ENCODE measurements at places on chromosomes 5 and 9.

DNA sequence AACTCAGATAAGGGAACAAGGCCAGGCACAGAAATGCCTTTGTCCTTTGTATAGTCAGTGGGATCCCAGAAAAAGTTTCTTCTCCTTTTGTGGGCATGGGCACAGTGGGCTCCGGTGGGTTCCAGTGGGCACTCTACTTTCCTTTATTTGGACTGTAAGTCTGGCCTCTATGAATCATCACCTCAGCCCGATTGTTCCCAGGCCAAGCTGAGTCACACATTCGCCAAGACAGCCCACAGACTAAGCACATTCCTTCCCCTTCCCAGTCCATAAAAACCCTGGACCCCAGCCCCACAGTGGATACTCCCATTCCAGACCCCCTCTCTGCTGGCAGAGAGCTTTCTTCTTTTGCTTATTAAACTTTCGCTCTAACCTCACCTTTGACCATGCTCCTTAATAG lies 165.0 kb downstream of the FBXL17 start:
- no peak for DNase-seq

DNA sequence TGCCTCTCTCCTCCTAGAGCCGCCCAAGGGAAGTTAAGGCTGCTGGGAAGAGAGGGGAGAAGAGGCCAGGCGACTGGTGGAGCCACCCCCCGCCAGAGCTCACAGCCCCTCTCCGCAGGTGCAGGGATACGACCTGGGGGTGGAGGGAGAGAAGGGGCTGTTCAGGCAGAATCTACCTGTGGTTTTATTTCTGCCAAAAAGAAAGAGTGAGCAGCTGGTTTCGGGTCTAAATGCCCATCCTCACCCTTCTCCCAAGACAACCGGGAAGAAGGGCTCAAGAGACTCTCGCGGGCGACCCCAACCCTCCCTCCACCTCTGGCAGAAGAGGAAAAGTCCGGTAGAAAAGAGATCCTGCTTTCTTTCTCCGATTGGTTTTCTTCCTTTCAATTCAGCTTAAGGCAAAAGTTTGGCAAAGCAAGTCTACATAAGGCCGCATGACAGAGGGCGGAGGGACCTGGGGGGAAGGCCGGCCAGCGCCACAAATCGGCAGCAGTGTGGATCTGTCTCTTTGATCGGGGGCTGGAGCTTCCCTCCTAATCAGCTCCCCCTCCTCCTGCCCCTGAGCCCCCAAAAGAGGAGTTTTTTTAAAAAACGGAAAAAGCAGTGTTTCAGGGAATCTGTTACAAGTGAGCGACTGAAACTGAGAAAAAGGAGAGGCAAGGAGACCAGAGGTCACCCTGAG lies 16.3 kb downstream of the FAM78A start:
- DNase-seq, result no peak

GRCh38 chr5:35171078-35171477 lies 59.2 kb downstream of the PRLR start:
- DNase-seq, result no peak

GRCh38 chr9:127903557-127904475 lies 4.4 kb upstream of the ST6GALNAC6 start:
- peak; percentile 40 for DNase-seq

DNA sequence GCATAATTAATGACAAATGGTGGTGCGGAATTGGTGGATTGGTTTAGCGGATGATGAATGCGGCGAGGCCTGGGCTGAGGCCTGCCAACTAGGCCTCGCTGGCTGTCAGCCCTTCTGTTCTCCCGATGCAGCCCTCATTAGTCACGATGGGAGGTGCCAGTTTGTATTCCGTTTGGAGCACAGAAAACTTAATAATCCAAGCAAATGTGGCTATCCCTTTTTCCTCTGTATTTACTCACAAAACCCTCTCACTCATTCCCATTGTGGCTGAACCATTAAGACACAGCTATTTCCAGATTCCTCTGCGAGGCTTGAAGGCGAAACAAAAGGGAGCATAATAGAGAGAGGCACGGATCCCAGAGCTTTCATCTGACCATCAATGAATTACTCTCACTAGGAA lies 114.3 kb downstream of the MVB12B start:
- no peak for DNase-seq

DNA sequence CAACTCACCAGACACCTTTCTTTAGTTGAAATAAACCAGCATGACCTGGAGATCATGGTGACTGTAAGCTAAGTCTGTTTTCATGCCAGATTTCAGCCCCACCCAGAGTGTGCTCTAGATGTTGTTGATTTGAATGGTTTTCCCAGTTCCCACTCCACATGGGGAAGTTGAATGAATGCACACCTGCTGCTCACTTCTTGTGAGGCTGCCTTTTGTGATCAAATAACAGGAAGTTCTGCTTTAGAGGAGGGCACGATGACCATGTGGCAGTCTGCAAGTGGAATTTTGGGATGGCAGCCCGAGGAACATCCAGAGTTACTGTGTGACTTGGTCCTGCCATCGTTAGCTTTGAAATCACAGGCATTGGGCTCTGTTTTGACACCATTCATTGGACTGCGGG lies 18.7 kb downstream of the SLC46A2 start:
- no peak for DNase-seq

- no peak for DNase-seq
Observed at GRCh38 chr5:155554500-155554899, 540.9 kb downstream of the KIF4B start.

- no peak for DNase-seq
Observed at GRCh38 chr5:52668139-52668538, 119.6 kb upstream of the ITGA1 start.

DNA sequence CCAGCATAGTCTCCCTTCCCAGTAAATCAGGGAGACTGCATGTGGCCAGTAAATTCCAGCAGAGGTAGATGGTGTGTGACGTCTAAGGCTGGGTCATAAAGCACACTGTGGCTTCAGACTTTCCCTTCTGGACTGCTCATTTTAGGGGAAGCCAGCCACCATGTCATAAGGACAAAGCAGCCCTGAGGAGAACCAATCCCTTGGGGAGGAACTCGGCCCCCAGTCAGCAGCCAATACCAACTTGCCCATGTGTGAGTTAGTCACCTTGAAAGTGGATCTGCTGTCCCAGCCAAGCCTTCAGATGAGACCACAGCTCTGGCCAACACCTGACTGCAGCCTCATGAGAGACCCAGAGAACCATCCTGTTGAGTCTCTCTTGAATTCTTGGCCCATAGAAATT lies 14.7 kb upstream of the NINJ1 start:
- no peak for DNase-seq

DNA sequence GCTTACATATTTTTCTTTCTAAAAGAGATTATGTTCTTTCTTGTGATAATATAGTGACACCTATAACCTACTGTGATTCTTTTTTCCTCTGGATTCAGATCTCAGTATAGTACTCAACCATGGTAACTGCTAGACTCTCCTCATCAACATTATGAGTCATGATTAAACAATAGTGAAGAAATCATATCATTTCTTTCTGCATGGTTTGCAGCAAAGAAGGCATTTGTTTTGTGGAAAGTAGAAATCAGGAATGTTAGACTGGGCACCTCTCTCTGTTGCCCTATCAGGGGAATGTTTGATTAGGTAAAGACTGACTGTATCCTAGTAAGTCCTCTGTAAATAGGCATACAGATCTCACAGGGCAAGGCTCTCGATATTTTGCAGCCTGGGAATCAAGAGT lies 25.6 kb upstream of the SMC2 start:
- no peak for DNase-seq

GRCh38 chr5:14510880-14511279 lies 70.7 kb upstream of the OTULINL start:
- no peak for DNase-seq

DNA sequence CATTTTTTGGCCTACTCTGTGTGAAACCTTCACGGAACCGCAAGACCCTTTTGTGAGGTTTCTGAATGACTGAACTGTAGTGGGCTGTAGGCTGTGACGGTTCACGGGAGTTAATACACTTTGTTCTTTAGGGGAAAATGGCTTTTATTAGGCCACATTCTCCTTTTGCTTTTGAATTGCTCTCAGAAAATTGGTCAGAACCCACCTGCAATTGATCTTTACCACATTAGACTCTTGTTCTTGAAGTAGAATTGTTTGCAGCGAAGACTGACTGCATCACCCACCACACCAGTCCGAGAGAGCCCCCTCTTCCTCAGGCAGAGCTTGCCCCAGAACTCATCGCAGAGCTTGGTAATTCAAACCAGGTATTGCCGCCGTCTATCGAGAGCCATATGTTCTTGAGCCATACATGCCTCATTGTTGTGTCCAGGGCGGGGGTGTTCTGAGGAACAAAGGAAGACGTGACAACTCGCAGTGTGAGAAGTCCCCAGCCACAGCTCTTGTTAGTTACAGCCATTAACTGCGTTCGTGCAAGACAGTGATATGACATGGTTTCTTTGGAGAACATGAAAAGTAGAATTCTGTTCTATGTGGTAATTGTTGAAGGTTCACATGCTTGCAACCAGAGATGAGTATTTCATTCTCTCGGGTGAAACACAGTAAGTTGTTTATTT lies 166.4 kb upstream of the OTULINL start:
- DNase-seq, result no peak

GRCh38 chr5:28012538-28012937 lies 974.2 kb upstream of the CDH9 start:
- no peak for DNase-seq

DNA sequence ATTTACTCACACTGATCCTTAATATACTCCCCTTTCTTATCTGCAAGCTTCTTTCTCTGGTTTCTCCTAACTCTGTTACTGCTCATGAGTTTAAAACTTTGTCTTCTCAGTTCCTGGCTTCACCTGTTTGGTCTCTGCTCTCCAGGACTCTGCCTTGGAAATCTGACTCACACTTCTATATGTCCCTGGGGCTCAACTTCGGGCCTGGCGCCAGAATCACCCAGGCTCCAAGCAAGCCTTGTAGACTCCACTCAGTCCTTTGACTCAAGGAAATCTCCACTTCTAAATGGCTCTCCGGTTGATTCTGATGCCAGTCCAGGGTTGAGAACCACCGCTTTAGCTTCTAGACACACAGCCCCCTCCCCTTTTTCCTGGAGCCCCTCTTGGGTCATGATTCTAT lies 57.8 kb downstream of the TMC1 start:
- DNase-seq, result no peak

- DNase-seq, result no peak
Observed at GRCh38 chr5:72234868-72235267, 85.2 kb downstream of the MRPS27 start.

GRCh38 chr5:8981016-8981415 lies 564.9 kb downstream of the SEMA5A start:
- no peak for DNase-seq

Measured in stimulated activated CD8-positive, alpha-beta memory T cell treated with anti-CD3 and anti-CD28 coated beads, Interleukin-7, amount 100 ng/mL, for 4 hours (primary cell).